HuH-7 (cell line): ENCODE measurements at places on chromosomes 16 and 17.

DNA sequence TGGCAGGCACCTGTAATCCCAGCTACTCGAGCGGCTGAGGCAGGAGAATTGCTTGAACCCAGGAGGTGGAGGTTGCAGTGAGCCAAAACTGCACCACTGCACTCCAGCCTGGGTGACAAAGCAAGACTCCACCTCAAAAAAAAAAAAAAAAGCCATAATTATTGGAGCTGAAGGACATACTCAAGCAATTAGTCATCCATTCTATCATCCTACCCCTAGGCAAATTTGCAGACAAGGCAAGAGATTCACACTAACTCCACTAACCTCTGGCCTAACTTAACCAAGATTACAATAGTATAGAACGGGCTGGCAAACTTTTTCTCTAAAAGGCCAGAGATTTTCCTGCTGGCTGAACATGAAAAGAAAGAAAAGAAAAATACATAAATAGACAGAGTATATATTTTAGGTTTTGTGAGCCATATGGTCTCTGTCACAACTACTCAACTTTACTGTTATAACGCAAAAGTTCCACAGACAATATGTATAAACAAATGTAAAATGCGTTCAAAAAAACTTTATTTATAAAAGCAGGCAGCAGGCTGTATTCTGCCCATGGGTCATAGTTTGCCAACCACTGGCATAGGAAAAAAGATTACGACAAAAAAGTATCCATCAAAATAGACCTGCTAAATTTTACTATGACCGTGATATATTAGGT, 29.7 kb downstream of the BRIP1 start:
- no peak for DNase-seq

DNA sequence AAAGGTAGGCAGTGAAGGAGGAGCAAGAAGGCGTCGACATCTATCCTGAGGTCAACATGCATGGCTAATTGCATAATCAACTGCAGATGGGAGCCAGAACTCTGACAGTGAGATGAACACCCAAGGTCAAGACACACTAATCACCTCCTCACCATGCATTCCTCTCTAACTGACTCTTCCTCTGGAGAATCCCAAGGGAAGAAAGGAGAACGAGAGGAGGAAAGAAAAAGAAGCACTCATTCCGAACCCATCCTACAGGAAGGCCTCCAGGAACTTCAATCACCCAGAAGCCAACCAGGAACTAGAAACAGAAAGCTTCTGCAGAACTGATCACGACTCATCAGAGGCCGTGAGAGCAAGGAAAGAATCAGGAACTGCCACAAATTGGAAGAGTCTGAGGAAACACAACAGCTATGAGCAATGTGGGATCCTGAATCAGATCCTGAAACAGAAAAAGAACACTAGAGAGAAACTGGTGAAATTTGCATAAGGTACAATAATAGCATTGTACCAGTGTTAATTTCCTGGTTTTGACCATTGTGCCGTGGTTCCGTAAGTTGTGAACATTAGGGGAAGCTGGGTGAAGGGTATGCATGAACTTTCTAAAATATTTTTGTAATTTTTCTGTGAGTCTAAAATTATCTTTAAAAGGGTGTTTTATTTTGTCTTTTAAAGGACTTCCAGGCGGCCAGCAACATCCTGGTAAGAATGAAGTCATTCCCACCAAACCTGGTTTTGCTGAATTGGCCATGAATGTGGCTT, 10.0 kb upstream of the BEAN1 start:
- no peak for DNase-seq

DNA sequence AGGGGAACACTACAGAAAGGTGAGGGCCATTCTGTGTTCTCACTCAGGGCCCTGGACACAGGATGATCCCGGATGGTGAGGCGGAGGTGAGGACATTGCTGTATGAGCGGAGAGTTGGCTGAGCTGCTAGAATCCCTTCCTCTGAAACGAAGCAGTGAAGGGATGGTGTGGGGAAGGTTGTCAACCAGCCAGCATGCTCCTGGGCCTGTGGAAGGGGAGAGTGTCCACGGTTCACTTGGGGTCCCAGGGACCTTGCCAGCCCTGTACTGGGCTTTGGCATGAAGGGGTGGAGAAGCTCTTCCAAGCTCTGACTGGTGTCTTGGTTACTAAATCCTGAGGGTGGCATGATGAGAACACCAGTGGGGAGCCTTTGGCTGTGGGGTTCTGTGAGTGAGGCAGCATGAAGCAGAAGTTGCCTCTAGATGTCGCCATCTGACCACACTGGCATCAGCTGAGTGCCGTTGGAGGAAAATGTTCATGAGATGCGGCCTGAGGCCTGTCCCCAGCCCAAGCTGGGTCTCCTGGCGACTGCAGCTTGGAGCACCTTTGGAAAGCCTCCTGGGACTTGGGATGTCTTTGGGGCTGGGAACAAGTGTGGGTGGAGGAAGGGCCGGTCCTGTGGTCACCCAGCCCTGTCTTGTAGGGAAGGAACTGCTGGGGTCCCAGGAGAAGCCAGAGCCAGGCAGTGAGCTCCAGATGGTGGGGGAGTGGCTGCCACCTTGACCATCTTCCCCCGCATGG, 14.8 kb downstream of the PDP2 start:
- peak; percentile 63 for DNase-seq

DNA sequence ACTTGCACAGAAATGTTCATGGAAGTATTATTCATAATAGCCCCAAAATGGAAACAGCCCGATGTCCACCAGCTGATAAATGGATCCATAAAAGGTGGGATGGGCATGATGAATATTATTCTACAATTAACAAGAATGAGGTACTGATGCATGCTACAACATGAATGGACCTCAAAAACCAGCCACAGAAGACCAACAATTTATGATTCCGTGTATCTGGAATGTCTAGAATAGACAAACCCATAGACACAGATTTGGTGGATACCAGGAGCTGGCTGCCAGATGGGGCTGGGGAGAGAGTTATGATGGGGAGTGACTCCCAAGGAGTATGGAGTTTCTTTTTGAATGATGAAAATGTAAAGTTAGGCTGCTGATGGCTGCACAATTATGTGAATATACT, 10.8 kb upstream of the NAGLU start:
- DNase-seq, result no peak

GRCh38 chr17:50535407-50535806, 2.9 kb downstream of the EPN3 start:
- no peak for DNase-seq

DNA sequence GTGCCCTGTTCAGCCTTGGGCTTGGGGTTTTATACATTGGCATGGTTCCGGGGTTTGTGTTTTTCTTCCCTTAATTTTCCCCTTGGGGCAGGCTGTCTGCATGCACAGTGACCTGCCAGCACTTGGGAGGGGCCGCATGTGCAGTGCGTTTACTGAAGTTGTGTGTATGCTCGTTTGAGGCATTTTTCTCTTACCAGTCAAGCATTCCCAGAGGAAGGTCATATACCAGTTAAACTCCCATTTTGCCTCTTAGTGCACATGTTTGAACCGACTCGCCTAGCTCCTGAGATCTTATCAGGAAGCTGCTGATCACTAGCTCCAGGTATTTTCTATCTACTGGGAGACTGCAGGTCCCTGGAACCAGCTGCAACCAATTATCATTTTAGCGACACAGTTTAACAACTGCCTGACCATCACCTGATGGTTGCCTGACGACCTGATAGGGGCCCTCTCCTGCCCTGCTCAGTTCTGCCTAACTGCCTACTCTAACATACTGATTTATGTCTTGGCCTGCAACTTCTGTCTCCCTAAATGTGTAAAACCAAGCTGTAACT, 51.4 kb downstream of the MFSD11 start:
- DNase-seq, result no peak

GRCh38 chr16:80862160-80862705, 57.8 kb upstream of the CDYL2 start:
- DNase-seq, result no peak

DNA sequence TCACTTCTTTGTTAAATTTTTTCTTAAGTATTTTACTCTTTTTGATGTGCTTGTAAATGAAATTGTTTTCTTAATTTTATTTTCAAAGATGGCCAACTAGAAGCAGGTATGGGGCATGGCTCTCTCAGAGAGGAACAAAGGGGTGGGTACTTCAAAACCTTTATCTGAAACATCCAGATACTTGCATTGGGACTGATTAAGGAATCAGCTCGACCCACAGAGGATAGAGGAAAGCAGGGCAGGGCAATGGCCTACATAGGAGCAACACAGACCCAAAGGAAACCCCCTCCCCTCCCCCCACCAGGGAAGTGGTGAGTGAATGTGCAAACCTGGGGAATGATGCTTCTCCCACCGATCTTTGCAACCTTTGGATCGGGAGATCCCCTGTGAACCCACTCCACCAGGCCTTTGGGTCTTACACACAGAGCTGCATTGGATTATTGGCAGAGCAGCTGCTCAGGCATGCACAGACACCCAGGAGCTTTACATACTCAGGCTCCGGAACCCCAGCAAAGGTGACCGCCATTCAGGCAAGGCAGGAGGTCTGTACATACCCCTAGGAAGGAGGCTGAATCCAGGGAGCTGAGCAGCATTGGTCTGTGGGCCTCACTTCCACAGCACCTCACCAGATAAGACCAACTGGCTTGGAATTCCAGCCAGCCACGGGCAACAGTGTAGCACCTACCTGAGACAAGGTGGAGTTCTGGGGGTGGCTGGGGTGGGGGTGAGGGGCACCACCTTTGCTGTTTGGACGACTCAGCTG, 3.0 kb upstream of the CCR7 start:
- DNase-seq, result no peak

DNA sequence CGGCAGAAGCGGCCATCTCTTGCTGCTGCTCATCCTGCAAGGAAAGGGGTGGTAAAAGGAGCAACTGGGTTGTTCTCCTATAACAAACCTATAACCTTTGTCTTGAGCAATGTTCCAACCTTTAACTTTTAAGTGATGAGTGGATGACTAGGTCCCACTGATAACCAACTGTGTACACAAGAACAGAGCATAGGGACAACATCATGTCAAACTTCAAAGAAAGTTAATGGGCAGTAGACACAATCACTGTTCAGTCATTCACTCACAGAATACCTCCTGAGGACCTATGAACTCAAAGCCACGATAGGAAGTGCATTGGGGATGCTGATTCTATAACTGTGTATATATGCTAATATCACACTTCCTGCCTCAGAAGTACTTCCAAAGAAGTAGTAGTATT, 21.6 kb downstream of the CFAP97D1 start:
- DNase-seq, result no peak
